ENCODE measurements at places on chromosomes 1 and 21.

DNA sequence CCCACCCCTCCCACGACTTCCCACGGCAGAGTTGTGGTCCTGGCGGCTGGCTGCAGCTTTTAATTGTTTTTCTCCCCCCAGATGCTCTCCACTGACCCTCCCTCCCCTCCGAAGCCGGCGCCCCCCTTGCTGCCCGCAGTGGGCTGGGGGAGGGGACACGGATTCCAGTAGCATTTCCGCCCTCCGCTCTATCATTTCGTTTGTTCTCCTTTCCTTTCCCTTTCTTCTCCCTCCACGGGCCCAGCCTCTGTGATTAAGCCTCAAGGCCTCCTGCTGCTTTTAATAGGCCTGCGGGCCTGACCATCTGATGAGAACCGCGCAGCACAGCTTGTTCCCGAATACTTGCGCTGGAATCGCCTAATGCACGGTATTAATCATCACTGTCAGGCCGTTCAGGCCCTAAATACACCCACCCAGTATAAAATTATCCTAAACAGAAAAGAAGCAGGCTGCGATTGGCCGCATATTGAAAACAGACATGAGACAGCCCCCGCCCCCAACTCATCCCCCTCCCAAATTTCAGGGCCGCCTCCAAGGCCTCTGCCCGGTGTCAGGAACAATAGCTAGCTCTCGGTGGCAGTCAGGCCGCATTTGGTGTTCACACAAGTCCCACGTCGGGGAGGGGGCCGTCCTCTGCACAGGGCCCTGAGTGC, 102.0 kb upstream of the ARHGEF16 start:
- peak; percentile 57 for DNase-seq

- DNase-seq = no peak
Observed at GRCh38 chr1:248288391-248288790, 10.6 kb upstream of the OR2T33 start.

GRCh38 chr1:36123356-36123755, 1.7 kb downstream of the COL8A2 start:
- no peak for DNase-seq

DNA sequence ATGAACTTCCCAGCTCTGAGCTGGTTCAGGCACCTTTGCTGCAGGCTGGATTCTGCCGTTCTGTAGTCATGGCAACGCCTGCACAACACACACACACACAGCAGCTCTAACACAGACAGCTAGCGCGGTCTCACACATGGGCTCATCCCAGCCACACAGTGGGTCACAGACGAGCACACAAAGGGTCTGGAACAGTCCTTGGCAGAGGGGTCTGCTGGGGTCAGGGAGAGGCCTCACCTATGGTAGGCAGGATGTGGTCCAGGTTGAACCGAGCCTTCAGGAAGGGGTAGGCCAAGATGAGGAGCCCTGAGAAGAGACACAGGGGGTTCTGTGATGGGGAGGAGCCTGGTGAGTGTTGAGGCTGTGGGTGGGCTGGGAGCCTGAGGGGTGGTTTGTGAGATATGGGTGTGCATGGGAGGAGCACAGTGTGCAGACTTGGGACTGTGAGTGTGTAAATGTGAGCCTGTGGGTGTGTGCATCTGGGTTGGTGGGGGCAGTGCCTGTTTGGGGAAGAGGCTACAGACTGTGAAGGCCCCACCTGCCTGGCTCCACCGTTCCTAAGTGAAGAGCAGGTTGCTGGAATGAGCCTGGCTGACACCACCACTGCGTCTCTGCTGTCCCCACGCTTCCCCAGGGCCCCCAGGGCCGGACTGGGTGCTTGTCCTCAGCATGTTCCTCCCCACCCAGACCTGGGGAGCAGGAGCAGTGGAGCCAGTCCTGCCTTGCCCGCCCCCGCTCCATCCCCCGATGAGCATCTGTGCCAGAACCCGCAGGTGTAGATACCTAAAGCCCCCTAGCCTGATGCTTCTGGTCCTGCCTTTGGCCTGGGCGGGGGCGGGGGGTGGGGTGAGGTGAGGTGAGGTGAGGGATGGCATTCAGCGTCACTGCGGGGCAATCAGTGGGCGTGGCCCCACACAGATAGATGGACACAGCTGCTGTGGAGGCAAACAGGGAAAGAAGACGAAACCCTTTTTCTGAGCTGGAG, 1.5 kb downstream of the KNCN start:
- no peak for DNase-seq

GRCh38 chr21:41673071-41673470, 93.8 kb downstream of the RIPK4 start:
- no peak for DNase-seq

GRCh38 chr1:43979528-43980254, 681 bp downstream of the B4GALT2 start:
- no peak for DNase-seq

DNA sequence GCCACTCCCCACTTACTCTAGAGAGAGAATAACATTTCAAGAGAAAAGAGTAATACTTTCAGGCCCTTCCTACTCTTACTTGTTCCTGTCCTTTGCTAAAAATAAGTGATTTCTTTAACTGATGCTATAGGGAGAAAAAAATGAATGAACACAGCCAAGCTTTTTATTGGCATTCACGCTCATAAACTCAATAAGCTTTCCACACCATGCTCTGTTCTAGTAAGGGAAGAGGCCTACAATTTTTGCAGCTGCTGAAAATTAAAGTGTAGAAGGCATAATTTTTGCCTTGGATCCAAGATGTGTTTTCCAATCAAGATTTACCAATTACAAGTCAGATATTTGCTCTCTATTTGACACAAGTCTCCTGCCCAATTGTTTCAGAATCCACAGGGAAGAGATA, 188.1 kb upstream of the RGS18 start:
- DNase-seq = no peak
